ENCODE measurements at places on chromosomes 11 and 22.

- DNase-seq: no peak
Observed at GRCh38 chr11:34679681-34680080, 58.8 kb downstream of the EHF start.

DNA sequence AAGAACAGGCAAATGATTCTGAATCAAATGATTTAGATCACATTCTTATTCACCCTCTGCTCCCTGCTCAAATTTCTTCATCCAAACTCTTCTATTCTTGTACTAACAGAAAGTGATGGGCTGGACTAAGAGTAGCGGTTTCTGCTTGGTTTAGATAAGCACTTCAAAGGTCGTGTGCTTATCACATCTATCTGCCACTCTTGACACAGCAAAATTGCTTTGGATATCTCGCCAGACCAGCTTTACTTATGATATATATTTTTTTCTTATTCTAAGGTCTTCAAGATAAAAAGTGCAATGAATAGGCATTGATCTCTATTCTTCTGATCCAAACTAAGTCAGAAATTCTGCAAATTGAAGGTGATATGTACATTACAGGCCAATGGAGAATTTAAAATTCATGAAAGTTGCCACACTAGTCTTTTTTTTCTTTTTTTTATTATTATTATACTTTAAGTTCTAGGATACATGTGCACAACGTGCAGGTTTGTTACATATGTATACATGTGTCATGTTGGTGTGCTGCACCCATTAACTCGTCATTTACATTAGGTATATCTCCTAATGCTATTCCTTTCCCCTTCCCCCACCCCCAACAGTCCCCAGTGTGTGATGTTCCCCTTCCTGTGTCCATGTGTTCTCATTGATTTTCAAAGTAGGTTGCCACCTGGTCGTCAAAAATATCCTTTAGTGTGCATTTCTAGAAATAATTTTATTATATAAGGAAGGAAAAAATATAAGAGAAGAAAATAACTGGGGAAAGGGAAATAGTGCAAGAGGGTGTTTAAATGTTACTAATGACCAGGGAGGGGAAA, 1941.0 kb upstream of the RAG2 start:
- no peak for DNase-seq

DNA sequence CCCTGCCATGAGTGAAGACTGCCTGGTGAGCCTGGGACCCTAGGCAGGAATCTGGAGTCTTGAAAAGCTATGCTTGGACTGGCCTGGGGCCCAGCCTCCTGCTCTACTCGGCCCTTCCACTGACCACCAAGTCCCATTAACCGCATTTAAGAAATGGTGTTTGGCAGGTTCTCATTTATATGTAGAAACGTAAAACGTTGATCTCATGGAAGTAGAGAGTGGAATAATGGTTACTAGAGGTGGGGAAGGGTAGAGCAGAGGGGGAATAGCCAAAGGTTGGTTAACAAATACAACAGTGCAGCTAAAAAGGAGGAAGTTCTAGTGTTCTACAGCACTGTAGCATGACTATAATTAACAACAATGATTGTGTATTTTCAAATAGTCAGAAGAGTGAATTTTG, 72.9 kb upstream of the EED start:
- DNase-seq: no peak

DNA sequence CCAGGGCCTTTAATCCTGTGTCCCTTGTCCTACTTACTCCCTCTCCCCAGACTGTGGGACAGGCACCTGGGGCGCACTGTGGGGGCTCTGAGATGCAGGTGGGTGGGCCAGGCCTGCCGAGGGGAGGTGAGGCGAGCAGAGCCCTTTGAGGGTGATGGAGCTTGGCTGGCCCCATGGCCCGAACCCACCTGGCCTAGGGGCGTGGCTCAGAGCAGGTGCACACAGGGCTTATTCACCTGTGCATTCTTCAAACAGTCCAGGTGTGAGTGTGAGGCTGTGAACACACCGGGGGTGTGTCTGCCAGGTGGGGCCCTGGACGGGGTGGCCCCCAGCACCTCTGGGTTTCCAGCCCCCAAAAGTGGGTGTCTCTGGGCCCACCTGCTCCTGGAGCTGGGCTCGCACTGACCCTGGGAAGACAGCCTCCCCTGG, 9.0 kb upstream of the MUC5AC start:
- no peak for DNase-seq

DNA sequence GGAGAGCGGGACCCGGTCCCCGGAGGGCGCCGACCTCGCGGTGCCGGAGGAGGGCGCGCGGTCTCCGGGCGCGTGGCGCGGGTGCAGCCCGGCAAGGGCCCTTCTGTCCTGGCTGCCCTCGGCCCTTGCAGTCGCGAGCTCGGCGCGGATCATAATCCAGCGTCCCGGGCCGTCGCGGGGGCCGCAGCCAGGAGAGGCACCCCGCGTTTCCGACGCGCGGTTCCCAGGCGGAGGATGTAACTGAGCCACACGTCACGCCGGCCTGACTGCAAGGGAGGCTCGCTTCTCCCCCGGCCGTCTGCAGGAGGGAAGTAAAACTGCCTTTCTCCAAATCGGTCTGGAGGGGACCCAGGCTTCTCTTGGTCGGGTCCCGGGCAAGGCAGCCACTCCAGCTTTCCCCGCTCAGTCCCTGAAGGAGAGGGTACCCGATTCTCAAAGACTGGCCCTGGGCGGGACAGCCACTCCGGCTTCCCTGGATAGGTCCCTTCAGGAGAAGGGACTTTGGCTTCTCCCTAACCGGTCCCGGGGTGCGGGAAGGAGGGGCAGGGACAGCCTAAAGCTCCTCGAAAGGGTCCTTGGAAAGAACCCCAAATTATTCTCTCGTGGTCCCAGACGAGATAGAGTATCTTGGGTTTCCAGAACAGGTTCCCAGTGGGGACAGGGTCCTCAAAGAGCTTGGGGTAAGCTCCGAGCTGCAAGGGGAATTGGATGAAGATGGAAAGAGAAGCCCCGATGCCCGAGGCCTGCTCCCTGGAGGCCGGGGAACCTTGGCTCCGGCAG, 836 bp downstream of the SPON1 start:
- DNase-seq: no peak

- DNase-seq: no peak
Observed at GRCh38 chr11:76589964-76590950, 80.3 kb downstream of the LRRC32 start.

DNA sequence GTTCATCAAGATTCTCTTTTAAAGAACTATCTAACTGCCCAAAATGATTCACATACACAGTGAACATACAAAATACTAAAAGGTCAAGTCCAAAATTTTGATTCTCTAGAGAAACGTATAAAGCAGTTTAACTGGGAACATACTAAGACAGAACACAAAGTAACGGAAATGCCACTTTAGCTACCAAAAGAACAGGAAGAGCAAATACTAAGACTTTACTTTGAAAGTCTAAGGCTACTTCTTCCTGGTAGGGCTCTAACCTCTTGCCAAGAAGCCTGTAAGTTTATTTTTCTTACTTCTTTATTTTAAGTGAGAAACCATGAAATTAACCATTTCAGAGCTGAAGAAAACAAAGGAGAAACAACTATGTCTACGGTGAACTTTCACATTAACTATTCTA, 6.2 kb downstream of the PICALM start:
- DNase-seq: no peak

DNA sequence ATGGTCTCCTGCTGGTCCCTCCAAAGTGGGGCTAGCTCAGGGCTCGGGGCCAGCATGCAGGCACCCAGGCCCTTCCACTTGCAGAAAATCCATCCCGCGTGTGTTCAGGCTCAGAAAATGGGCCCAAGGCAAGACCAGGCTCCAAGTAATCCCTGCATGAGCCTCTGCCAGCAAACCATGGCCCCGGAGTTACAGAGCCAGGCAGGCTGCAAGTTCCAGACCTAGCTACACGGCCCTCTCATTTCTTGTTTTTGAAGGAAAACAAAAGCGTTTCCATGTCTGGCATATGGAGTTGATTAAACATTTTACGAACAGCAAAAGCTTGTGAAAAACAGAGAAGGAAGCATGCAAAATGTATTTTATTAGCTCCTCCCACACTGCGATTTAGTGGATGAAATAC, 29.7 kb downstream of the KIAA0930 start:
- no peak for DNase-seq

GRCh38 chr11:84249344-84250135, 963.4 kb upstream of the CCDC90B start:
- no peak for DNase-seq

DNA sequence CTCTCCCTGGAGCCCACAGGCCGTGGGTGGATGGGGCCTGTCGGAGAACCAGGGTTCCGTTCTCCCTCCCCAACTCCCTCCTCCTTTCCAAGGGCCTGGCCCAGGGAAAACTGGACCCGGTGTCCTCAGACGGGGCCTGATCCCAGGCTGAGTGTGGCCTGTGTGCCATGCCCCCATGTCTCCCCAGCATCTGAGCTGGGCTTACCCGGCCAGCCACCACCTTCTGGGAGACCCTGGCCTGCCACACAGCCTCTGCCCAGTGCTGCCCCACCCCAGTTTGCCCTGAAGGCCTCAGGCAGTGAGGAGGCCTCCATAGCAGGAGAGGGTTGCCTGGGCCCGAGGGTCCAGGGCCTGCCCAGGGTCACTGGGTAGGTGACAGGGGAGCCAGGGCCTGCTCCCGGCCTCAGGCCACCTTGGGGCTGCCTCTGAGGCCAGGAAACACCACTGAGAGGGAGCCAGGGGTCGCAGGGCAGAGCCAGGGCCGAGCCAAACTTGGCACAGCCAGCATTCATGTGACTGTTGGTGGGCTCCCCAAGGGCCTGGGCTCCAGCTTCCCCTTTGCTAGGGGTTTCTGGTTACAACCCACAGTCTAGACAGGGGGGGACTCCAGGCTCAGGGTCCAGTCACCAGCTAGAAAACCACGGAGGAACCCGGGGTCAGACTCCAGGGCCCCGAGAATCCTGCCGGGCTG, 590 bp upstream of the IFITM10 start:
- no peak for DNase-seq

DNA sequence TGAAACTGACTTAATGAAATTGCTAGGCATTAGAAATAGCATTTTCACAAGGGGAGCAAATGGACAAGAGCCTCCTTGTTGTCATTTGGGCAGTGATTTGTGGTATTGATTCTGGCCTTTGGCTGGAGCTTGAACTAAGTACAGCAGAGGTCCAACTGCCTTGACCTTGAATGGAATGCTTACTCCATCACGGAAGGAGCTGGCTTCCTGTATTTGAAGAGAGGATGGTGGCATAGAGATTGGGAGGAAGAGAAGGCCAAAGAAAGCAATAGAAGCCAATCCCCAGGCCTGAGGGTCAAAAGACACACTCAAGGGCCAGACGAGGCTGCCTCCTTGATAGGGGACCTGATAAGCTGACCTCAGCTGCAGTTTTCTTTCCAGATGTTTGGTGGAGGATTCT, 126.6 kb upstream of the MPPED2 start:
- DNase-seq: no peak

GRCh38 chr11:111823131-111823530, 48.2 kb downstream of the ALG9 start:
- DNase-seq: no peak

- no peak for DNase-seq
Observed at GRCh38 chr11:7014118-7014517, 6.0 kb downstream of the ZNF214 start.

DNA sequence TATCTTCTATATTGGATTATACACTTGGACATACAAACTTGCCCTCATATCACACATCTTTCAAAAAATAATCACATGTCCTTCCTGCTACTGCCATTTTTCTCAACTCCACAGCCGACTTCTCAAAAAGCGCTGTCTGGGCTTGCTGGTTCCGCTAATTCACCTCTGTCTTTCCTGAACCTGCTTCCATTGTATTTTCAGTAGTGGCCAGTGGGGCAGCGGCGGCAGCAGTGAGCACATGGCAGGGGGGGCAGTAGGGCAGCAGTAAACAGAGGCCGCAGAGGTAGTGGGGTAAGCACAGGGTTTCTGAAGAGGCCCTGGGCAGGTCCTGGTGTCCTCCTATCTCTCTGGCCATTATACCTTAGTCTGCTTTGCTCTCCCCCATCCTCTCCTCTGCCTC, 126.3 kb downstream of the RRAS2 start:
- DNase-seq: no peak

GRCh38 chr11:113618360-113618759, 87.7 kb downstream of the TMPRSS5 start:
- DNase-seq: no peak

DNA sequence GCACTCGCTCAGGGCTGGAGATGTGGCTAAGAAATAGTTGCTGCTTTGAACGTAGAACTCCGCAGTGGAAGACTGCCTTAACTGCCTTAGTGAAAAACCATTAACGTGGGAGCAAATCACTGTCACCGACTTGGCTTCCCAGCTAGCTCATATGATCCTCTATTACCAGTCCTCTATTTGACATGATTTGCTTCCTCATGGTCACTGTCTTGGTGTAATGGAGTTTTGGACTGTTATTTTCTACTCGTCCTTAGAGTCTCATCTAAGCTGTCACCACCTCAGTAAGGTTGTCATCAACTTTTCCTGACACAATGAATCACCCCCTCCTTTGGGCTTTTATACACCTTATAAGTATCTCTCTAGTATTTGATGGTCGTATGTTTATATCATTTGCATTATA, 167.1 kb upstream of the NARS2 start:
- DNase-seq: no peak

DNA sequence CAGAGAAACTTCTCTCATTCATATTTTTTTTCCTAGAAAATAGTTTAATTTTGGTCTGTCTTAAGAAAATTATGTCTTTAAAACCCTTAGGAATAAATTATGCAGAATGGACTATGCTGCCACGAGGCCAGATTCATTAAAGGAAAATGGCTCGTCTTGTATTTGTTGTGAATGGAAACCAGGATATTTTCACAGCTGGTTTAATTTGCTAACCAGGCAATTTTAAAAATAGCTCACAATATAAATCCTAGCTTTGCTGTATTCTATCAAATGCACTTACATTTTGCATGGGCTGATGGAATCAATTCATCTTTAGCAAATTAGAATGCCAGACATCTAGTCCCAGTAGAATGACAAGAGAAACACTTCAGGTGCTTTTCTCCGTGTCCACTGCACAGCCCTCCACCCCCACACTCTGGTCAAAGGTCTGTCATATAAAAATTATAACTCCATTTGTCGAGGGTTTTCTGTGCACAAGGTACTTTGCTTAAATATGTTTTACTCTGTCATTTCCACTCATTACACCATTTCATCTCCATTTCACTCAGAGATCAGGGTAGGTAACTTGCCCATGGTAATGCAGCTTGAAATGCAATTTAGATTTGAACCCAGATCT, 20.3 kb upstream of the TNRC6B start:
- DNase-seq: no peak

DNA sequence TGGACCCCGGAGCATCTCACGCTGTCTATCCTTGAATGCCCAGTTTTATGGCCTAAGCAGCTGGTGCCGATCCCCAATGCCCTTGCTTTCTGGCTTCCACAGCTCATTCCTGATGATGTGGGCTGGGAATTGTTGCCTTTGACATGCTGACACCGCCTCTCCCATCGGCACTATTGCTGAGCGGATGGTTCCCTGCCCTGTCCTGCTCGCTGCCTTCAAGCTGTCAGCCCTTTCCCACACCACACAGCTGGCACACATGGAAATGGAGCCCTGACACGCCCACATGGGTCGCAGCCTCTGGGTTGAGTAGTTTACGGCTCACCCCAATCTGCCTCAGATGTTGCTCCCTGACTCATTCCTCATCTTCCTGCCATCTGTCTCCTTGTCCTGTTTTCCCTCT, 110.2 kb upstream of the SESN3 start:
- no peak for DNase-seq

GRCh38 chr22:23519442-23520157, 60.5 kb downstream of the IGLL1 start:
- DNase-seq: no peak

GRCh38 chr11:112983887-112984286, 22.7 kb downstream of the NCAM1 start:
- DNase-seq: no peak

GRCh38 chr11:4491878-4492606, 9.6 kb downstream of the OR52K1 start:
- DNase-seq: no peak
